Hepatocyte (in vitro differentiated cells): ENCODE measurements at places on chromosomes 5 and 9. TPM values are rescaled to one million over a fixed set of nuclear protein-coding genes. Genes with fewer than 3 reads are reported as not detected.

Gene CFAP90
- 0.08 and 0.30 TPM in 2 replicates for total RNA-seq

Gene EIF4E1B
- total RNA-seq = not detected in 2 replicates

Gene TAF11L6
- total RNA-seq = not detected in 2 replicates

Gene NXNL2
- total RNA-seq = 0.57 and 0.84 TPM in 2 replicates

Gene WWC1
- 22.6 and 27.6 TPM in 2 replicates for total RNA-seq

Gene KIF24
- 1.3 and 1.8 TPM in 2 replicates for total RNA-seq

DNA sequence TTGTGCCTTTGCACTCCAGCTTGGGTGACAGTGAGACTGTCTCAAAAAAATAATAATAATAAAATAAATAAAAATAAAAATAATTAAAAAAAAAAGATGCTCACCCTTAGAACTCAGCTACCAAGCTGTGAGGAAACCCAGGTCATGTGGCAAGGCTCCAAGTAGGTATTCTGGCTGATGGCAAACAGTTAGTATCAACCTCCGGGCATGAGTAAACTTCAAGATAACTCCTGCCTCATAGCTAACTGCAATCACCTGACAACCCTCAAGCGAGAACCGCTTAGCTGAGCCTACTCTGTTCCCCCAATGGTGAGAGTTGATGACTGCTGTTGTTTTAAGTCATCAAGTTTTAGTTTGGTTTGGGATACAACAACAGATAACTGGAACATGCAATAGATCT lies 6.1 kb upstream of the SLC44A1 start:
- peak; percentile 26 for DNase-seq

GRCh38 chr5:143309661-143310431 lies 93.6 kb downstream of the NR3C1 start:
- DNase-seq = no peak

DNA sequence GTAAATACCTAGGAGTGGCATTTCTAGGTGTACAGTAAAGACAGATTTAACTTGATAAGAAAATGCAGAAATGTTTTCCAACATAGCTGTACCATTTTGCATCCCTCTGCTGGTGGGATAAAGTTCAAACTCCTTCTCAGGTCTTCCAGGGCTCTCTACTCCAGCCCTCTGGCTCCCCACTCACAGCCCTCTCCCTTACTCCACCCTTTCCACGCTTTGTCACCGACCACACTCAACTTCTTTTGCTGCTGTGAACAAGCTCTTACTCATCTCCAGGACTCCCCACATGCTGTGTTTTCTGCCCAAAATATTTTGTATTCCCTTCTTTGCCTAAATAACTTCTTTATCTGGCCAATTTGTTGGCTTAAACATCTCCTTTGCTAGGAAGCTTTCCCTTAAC lies 90.6 kb upstream of the OSMR start:
- DNase-seq = no peak

DNA sequence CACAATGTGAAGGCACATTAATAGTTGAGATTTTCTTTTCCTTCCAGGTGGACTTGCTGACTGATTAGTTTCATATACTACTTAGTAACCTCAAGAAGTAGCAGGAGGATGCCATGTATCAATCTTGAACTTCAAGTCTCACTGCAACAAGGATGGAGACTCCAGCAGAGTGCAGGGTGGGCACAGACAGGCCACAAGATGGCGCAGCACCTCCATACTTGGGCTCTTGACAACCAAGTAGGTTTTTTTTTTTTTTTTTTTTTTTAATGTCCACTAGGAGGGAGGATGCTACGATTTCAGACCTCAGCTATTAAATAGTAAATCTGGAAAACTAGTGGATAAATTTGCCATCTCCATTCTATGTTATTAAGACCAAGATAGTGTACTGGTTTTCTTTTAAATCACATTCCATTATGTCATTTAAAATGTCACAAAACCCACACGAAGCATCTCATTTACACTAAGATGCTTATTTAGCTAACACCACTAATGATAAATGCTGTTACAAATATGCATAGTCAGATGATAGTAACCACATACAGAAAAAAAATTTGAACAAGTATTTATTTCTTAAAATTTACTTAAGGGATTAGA lies 58.6 kb downstream of the IL6ST start:
- peak; percentile 89 for DNase-seq

DNA sequence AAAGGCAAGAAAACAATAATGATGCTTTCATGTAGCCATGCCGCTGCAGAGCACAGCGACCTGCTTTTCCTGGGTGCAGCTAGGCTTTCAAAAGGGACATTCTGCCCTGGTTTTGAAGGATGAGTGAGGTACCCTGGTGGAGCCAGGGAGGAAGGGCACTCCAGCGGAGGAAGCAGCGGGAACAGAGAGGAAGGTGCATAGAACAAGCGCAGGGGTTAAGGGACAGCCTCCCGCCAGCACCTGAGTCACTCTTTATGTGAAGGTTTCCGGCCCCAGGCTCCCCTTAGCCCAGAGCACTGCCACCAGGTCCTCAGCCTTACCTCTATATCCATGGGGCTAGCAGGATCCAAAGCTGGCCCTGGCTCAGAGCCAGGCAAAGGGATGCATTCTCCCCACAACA lies 221.1 kb downstream of the CDK5RAP2 start:
- no peak for DNase-seq

GRCh38 chr9:107919263-107919662 lies 429.7 kb upstream of the KLF4 start:
- DNase-seq = no peak

DNA sequence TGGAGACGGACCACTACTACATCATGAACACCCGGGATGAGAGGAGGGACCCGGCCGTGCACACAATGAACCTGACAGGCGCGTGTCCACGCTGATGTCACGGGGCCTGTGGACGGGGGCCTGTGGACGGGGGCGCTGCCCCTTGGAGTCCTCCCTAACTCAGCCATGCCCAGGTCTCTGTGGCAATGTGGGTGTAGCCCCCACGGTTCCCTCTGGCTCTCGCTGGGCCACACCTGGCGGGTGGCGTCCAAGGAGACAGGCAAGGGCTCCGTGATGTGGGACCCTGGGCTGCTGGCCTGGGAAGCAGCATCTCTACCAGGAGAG lies 22.1 kb downstream of the PAEP start:
- peak; percentile 2 for DNase-seq
